ENCODE measurements at places on chromosomes 3 and 15.
A peak's percentile ranks its signal among the peaks of the same experiment; 100 is the strongest.

- DNase-seq: no peak
Observed at GRCh38 chr3:94305835-94306611, 243.2 kb downstream of the NSUN3 start.

GRCh38 chr3:58874795-58875194, 175.0 kb downstream of the CFAP20DC start:
- DNase-seq: peak; percentile 50

GRCh38 chr15:38876211-38876610, 311.6 kb upstream of the RASGRP1 start:
- DNase-seq: no peak

DNA sequence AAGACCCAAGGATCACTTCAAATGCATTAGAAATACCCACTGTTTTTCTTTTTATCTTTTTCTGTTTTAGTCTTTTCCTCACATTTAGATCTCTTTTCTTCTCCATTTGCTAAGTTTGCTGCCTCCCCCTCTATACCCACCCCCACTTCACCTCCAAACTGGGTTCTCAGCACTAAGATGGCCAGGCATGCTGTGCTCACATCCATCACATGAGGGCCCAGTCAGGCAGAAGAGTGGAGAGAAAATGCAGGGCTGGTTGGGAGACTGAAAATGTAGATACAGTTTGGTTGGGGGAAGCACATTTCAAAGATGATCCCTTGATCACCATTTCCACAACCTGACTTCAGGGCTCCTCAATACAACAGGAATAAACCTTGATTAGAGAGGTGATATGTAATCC, 8.7 kb downstream of the GAP43 start:
- no peak for DNase-seq

DNA sequence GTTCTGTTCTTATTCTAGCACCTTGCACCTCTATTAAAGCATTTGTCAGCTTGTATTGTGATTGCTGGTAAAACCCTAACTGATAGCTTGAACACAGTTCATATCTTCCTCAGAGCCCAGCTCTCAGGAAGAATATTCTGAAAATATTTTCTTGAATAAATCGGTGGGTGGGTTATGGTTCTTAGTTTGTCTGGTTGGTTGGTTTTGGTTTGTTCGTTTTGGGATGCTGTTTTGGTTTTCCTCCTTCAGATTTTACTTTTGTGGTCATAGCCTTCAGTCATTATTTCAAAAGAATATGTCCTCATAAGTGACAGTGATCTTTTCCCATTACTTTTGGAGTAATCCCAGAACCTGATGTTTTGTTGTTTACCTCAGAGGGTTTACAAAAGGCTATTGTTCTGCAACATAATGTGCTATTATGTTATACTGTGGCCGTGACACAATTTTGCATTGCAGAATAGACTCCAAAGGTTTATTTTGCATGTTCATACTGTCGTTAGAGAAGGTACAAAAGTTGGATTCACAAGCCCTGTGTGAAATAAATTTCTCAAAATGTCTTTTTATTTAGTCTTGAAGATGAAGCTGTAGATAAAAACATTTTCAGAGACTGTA, 2.7 kb upstream of the TMEM87A start:
- no peak for DNase-seq

DNA sequence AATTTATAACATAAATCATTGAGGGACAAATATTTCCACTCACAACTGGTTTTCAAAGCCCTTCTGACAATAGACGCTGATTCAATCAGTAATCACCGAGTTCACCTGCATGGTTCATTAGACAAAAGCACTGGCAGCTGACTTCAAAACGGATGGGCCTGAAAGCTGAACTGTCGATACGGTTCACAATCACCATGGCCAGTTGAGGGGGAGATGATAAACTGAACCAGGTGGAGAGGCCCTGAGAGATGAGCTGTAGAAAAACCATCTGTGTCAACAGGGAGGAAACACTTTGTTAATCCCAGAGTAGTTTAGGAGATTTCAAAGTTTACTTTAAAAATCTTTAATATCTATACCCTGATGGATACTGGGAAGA, 75.0 kb downstream of the PEX5L start:
- no peak for DNase-seq

DNA sequence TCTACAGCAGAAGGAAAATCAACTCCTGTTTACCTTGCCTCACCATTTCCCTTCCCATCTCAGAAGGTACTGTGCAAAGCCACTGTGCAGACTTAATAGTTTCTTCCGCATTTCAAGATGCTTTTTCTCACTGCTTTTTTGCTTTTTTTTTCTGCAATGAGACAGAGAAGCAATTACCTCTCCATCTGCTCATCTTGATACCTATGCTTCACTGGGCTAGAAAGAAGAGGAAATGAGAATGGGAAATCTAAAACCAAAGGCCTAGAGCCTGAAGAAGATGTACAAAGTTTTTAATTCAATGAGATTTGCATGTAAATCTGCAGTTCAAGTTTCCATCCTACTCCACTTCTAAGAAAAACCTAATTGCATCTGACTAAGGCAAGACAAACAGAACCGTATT, 238.1 kb upstream of the SETMAR start:
- no peak for DNase-seq
